GM23338 (cell line): ENCODE measurements at places on chromosomes 2 and 18.
A peak's percentile ranks its signal among the peaks of the same experiment; 100 is the strongest.

DNA sequence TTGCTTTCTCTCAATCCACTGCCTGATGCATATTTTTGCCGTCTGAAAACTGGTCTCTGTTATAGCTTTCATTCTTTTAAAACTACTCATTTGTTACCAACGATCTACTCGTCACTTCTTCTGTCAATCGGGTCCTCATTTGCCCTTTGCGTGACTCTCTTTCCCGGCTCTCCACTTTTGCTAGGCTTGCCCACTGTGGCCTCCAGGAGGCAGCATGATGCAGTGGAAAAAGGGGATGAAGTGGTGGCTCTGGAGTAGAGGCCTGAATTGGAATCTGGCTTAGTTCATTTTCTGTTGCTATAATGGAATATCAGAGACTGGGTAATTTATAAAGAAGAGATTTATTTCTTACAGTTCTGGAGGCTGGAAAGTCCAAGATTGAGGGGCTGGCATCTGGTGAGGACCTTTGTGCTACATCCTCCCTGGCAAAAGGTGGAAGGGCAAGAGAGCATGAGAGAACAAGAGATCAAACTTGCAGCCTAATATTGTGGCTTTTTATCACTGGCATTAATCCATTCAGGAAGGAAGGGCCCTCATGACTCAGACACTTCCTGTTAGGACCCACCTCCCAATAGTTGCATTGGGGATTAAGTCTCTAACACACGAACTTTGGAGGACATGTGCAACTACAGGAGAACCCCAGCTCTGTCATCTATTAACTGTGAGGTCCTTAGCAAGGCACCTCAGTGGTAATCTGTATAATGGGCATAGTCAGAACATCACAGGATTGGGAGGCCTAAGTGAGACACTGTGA is 15.4 kb downstream of the GDF7 start:
- DNase-seq: peak; percentile 64

GRCh38 chr2:126656431-126657147 is 631 bp downstream of the GYPC start:
- peak; percentile 65 for DNase-seq

- DNase-seq: no peak
These were observed 156.1 kb upstream of the RBMS1 start for GRCh38 chr2:160649698-160650097.

DNA sequence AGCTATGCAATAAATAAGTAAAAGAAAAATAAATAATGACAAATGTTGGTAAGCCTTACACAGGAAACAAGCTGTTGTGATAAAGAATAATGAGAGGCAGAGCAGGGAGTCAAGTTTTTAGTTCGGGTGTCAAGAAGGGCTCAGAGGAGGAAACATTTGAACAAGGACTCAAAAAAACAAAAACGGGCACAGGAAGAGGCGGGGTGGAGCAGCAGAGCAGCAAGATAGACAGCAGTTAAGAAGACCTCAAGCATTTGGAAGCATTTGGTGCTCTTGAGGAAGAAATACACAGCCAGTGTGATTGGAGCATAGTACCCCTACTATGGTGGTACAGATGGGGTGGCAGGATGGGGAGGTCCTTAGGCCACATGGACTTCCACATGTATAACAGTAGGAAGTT is 2.8 kb downstream of the TMEM169 start:
- DNase-seq: no peak

GRCh38 chr2:82674652-82675051 is 1784.4 kb downstream of the SUCLG1 start:
- no peak for DNase-seq

- DNase-seq: no peak
These were observed 64.6 kb downstream of the SPTBN1 start for GRCh38 chr2:54520687-54521086.

GRCh38 chr2:11540148-11540995 is 6.5 kb downstream of the GREB1 start:
- DNase-seq: peak; percentile 49

DNA sequence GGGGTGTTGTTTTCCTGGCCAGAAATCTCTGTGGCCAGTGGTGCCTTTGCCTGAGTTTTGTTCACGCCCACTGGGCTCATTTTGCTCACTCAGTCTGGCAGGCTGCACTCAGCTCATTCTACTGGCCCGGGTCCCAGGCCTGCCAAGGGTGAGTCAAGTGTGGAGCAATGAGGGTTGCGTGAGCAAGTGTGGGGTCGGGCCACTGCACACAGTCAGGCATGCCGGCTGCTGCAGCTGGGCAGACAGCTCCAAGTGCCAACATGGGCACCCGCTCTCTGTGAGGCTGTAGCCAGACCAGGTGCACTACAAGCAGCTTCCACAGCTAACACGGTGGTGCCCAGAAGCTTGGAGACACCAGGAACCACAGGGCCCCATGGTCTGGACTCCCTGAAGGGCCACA is 801.1 kb upstream of the RAB6C start:
- DNase-seq: no peak

DNA sequence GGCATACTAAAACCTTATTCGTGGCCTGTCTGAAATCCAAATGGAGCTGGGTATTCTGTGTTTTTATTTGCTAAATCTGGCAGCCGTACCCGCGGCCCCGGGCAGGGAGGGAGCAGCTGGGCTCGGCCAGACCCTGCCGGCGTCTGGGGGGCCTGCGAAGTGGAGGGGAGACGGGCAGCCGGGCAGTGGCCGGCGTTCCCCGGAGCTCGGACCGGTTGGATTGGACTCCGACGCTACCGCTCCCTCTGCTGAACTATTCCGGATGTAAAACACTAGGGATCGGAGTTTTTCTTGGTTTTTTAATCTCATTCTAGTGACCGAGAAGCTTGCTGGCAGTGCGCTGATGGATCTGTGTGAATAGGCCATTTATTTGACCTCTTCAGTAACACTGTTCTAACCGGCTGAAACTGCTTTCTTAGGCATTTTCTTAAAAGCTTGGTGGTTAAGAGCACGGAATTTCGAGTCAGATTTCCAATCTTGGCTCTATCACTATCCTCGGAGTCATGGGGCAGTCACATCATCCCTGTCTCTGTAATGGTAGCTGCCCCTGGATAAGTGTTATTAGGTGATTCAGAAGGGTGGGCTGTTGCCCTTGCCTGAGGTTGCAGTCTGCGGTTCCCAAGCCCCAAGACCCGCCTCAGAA is 694 bp downstream of the UNC50 start:
- peak; percentile 41 for DNase-seq

DNA sequence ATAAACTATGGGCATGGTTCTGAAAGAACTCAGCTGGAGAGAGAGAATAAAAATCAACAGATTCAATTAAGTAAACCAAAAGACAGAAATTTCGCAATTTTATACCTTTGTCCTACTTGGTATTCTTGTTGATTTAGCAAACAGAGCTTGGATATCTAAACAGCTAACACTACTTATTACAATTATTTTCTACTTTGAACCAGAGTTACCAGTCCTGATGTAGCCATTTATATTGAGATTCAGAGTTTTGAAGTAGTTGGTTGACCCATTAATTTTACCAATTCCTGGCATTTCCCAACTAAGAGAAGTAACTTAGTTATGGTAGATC is 48.9 kb downstream of the ASXL2 start:
- DNase-seq: no peak

GRCh38 chr18:54742659-54743604 is 85.3 kb upstream of the RAB27B start:
- DNase-seq: no peak

DNA sequence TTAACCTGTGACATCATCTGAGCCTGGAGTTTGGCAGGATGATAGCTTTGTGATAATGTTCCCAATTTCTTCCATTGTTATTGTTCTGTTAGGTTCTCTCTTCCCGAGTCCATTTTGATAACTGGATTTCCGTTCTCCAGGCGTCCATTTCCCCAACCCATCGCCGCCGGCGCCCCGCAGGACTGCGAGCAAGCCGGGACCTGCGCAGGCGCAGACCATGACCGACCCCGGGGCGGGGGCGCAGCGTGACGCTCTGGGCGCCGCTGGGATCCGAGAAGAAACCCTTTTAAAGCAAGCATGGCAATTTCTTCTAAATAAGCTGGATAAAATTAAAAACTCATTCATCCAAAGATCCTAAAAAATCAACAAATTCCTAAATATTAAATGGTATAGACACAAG is at the start of gene SLC25A52:
Gene SLC25A52 (minus strand): TSS at position 186 of the 400 bp plus-strand sequence. CDS start 219 bp downstream, outside the sequence.
- DNase-seq: no peak

DNA sequence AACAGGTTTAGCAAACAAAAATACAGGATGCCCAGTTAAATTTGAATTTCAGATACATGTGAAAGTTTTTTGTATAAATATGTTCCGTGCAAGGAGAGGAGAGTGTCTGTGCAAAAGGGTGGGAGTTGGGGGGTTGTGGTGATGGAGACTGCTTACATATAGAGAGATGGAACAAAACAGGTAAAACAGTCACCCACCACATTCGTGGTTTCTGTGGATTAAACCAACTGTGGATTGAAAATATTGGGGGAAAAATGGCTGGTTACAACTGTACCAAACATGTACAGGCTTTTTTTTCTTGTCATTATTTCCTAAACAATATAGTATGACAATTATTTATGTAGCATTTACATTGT is 245.7 kb downstream of the TNS1 start:
- no peak for DNase-seq

GRCh38 chr2:12340164-12340563 is 376.6 kb upstream of the TRIB2 start:
- DNase-seq: no peak

- no peak for DNase-seq
These were observed 20.4 kb downstream of the VRK2 start for GRCh38 chr2:58067001-58067400.

DNA sequence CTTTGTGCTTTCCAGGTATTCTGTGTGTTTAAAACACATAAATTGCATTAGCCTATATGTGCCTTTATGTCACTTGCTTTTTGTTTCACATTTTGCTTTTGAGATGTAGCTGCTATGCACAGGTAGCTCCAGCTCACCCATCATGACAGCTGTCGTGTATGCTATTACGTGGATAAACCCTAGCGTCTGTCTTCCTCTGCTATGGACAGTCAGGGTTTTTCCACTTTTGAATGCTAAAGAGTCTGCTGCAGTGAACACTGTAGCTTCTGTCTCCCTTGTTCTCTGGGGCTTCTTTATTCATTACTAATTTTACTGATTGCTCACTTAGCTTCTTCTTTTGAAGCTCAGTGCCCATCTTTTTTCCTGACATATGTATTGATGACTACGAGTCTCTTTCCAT is 24.7 kb upstream of the MBP start:
- DNase-seq: no peak

- no peak for DNase-seq
These were observed 83.9 kb downstream of the RTP5 start for GRCh38 chr2:241953324-241953928.
